CD4-positive, alpha-beta T cell treated with Interferon gamma for 1 hour (primary cell): ENCODE measurements at places on chromosomes 11 and 22.

GRCh38 chr11:92948116-92948515, 21.3 kb upstream of the MTNR1B start:
- DNase-seq, result no peak

- no peak for DNase-seq
Observed at GRCh38 chr11:106708348-106708747, 309.9 kb downstream of the GUCY1A2 start.

DNA sequence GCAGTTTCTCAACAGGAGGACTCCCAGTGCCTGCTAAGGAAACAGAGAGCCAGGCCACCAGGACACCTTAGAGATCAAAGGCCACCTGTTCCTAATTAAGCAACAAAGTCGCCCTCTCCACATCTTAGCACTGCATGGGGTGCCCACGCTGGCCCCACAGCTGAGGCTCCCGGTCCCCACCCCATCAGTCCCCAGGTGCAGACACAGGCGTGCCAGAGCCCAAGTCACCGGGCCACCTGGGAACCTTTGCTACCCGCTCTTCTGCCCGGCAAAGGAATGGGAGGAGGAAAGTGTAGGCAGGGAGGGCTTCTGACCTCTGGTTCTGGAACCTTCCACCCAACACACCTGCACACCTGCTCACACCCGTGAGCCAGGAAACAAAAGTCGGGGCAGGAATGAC, 85.5 kb upstream of the PRR5 start:
- no peak for DNase-seq

- peak; percentile 13 for DNase-seq
Observed at GRCh38 chr22:40178417-40179409, 988 bp downstream of the TNRC6B start.

DNA sequence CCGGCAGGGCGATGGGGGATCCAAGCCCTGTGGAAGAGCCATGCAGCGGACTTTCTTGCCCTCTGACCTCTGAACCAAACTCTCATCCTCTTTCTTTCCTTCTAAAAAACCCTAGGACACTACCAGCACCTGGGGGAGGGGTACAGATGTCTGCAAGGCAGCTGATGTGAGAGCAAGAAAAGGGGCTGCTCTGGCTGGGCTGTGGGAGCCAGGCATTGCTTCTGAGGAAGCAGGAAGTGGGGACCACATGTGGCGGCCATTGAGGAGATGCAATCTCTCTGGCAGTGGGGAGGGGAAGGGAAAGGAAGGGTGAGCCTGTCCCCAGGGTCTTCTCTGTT, 36.0 kb downstream of the FAM83F start:
- no peak for DNase-seq

- DNase-seq, result no peak
Observed at GRCh38 chr11:70092959-70093715, 15.0 kb downstream of the ANO1 start.
